GM20000 (cell line): ENCODE measurements at places on chromosomes 1 and 21.

- DNase-seq = no peak
Measured at GRCh38 chr1:231723146-231723545, 96.6 kb downstream of the DISC1 start.

DNA sequence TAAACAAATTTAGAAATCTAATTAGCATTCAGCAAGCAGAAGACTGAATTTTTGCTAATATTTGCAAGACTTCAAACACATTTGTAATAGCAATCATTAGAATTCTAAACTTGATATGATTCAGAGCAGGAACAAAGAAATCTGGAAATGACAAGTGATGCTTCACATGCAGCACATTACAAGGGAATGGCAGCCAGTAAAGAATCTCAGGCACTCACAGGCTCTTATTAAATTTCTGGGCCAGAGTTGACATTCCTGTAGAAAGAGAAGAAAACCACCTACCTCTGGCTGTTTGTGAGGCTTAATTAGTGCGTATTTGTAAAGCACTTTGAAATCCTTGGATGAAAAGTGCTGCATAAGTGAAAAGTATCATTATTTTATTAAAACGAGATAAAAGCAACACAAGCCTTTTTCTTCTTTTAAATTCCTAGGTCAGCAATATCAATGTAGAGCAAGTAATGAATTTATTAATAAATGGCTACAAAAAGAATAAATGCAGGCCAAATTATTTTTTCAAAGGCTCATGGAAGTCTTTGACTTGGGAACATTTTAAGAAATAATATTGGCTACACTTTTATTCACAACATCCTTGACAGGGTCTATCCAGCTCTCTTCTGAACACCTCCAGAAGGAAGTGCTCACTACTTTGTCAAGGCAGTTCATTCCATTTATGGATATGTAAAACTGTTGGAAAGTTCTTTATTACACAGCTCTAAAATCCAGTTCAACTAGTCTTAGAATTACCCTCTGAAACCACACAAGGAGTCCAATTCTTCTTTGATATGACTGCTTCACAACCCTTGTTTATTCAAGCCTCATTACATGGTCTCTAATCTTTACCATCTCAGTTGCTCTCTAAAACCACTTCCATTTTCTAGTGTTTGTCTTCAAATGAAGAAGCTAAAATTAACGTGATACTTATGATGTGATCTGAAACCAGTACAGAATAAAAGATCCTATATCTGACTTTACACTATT is 32.1 kb upstream of the SCYL3 start:
- no peak for DNase-seq

- no peak for DNase-seq
Measured at GRCh38 chr1:47679301-47679791, 241.5 kb downstream of the FOXD2 start.

- DNase-seq = no peak
Measured at GRCh38 chr1:223500560-223501425, 107.6 kb downstream of the CCDC185 start.

DNA sequence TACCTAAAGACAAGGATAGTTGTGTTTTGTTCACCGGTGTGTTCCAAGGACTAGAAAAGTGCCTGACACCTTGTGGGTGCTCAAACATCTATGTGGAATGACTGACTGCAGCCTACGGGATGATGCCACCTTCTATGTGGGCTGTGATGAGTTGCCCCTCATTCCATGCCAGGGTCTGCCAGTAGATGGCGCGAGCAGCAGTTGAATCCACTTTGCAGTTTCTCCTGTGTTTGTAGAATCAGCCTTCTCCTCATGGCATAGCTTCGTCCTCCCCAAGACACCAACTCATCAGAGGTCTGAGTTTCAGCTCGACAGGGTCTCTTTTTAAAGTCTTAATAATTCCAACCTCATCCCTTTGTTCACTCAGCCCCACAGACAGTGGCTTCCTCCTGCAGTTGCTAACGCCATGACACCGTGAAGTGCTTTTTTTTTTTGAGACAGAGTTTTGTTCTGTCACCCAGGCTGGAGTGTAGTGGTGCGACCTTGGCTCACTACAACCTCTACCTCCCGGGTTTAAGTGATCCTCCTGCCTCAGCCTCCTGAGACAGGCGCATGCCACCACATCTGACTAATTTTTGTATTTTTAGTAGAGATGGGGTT is 133.7 kb downstream of the CAPN8 start:
- peak; percentile 39 for DNase-seq

DNA sequence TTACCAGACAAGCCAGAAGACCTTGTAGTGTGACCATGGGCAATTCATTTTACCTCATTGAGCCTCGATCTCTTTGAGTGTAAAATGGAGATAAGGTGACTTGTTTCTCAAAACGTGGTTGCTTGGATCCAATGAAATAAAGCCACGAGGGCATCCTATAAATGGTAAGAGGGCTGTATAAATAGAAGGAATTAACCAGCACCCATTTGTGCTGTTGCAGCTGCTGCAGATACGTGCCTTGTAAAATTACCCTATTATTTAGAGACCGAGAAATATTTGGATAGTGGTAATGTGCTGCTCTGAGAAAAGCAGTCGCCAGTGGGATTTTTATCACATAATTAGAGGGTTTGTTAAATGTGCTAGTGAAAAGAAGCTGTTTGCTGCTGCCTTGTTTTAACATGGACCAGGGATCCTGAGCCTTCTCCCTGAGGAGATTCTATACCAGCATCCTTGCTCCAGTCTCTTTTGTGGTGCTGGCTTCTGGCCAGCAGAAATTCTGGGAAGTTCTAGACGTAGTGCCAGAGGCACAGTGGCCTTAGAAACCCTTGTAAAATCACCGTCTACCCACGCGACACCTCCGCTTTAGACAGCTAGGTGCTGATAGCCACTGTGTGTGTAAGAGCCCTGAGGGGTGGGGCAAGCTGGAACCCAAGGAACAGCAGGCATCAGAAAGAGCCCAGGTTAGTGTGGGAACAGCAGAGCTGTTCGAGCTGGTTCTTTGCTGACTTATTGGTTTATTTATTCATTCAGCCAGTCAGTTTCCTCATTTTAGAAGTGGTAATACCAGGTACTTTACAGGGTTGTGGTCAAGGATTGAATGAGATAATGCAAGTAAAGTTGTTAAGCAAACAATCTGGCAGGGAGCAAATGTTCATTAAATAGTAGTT is 137.5 kb downstream of the NOS1AP start:
- DNase-seq = no peak

DNA sequence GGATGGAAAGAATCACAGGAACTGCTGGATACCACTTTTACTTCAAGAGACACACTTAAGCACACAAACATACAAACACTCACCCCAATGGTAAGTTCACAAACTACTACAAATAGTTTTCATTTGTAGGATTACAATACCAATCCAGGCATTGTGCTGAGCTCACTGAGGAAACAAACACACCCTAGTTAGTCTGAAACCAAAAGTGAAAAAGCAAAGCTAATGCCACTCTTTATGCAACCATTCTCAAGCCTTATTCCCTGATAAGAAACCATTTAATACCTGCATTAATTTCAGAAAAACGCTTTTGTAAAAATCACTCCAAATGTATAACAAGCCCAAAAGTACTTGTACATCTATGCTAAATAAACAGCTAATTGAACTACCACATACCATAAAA is 38.3 kb downstream of the RNF115 start:
- DNase-seq = no peak

DNA sequence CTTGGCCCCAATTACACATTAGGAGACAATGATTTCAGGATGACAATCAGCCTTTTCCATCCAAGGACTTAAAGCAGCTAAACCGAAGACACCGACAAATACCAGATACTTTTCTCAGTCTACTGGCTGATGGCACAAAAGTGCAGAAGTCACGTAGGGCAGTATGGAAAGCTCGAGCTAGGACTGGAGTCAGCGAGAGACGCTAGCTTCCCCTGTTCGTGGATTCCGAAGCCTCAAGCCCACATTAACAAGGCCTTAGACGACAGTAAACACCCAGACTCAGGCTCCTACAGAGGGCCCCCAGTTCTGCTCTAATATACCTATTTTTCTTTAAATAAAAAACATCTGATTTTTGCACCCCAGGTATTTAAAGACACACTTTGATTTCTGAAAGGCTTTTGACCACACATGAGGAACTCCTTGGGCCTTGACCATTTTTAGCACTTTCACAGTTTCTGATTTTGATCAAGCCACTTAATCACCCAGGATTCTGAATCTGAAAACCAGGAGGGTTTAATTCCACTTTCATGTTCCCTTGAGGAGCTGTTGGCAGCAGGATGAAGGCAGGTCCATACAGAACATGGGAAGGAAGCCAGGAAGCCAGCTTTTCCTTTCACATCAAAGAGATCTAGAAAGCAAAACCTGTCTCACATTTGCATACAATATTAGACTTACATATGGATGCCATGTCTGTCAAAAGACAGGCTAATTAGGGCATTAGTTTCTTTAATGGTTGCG is 204.1 kb downstream of the GABPA start:
- no peak for DNase-seq

GRCh38 chr1:119385650-119386049 is 17.1 kb downstream of the HAO2 start:
- DNase-seq = no peak
